ENCODE measurements at places on chromosomes 5 and 9. TPM values are rescaled to one million over a fixed set of nuclear protein-coding genes. Genes with fewer than 3 reads are reported as not detected.

GRCh38 chr9:97627624-97628023, 5.5 kb downstream of the TSTD2 start:
- peaks cover 25% of the 10 kb centered on the region for H3K36me3 ChIP-seq
- no peaks in the 10 kb centered on the region for H3K27me3 ChIP-seq
- H3K4me3 ChIP-seq, result no peak overlapping the region
- no peak overlapping the region for H3K27ac ChIP-seq
- peaks cover 12% of the 10 kb centered on the region for H3K4me1 ChIP-seq
- DNase-seq, result no peak

DNA sequence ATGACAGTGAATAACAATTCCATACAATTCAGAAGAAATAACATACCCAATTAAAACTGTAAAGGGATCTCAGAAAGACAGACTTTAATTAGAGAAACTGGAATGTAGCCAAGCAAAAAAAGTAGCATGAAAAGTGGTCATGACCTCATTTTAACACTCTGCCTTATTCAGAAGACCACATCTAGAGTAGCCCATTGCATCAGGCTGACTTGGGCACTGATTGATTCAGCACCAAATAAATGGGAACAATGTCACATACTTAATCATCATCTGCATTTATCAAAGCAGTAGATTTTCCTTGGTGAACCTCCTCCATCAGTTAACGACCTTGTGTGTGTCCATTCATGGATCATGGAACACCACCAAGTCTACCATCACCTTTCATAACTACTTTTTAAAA, 992.1 kb downstream of the NR2F1-AS1 start:
- H3K27me3 ChIP-seq, result no peaks in the 10 kb centered on the region
- no peak overlapping the region for H3K4me3 ChIP-seq
- H3K36me3 ChIP-seq, result no peaks in the 10 kb centered on the region
- H3K4me1 ChIP-seq, result peaks cover 4% of the 10 kb centered on the region
- no peak for DNase-seq

DNA sequence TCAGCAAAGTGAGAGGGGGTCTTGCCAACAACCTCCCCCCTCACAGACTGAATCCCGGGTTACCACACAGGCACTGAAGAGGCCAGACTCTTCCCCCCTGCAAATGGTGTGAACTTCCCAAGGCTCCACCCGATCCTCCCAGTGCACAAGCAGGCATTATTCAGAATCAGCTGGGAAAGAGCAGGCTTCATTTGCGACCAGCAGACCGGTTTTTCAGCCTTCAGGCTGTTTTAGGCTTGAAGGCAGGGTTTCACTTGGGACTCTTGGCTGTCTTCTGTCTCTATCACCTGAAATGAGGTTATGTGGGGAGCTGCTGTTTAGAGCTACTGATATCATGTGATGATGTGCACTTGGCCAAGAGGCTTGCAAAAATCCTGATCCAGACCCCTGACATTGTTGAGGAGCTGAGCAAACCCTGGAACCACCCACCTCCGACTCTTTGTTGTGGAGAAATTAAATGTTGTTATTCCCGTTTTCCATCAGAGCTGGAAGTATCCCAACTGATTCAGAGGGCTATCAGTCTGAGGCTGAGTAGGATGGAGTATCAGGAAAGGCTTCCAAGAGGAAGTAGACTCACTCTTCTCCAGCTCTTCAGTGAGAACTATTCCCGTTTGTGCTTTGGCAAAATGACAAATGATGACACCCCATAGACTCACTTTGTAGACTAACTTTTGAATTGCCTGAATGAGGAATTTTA, 63.3 kb upstream of the ZFR start:
- no peak overlapping the region for H3K4me3 ChIP-seq
- no peaks in the 10 kb centered on the region for H3K36me3 ChIP-seq
- no peak overlapping the region for H3K27ac ChIP-seq
- H3K27me3 ChIP-seq, result peaks cover 10% of the 10 kb centered on the region
- peaks cover 27% of the 10 kb centered on the region for H3K4me1 ChIP-seq

DDX31 gene
- 21.1 TPM for total RNA-seq

DNA sequence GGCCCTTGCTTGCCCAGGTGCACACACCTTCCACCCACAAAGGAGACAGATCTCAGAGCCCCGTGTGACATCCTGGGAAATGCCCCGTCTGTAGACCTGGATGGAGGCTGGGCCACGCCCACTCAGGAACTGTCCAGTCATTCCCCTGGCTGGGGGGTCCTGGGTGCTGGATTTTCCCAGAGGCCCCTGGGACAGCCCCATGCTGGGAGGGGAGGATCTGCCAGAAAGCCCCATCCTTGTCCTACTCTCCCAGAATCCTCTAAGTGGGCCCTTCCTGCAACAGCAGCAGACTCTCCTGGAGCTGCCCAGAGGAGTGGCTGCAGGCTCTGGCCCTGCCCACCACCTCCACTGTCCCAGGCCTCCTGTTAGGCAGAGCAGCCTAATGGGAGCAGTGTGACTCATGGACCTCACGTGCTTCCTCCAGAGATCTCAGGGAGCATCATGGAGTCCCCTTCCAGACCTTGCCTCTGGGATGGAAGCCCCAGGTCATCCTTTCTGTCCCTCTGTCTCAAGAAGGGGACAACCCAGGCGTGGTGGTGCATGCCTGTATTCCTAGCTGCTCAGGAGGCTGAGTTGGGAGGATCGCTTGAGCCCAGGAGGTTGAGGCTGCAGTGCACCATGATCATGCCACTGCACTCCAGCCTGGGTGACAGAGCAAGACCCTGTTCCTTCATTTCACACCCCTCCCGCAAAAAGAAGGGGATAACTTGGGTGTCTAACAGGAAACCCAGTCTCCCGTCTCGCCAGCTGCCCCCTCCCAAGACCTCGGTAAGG, 51.7 kb downstream of the JADE2 start:
- no peaks in the 10 kb centered on the region for H3K4me1 ChIP-seq
- H3K27me3 ChIP-seq, result no peaks in the 10 kb centered on the region
- H3K27ac ChIP-seq, result no peak overlapping the region

GRCh38 chr9:98538626-98539031, 170.1 kb downstream of the GABBR2 start:
- no peak overlapping the region for H3K4me3 ChIP-seq
- H3K27me3 ChIP-seq, result peaks cover 15% of the 10 kb centered on the region
- H3K27ac ChIP-seq, result no peak overlapping the region
- no peaks in the 10 kb centered on the region for H3K4me1 ChIP-seq
- DNase-seq, result no peak

- no peak for DNase-seq
- no peak overlapping the region for H3K27ac ChIP-seq
- peaks cover 6% of the 10 kb centered on the region for H3K4me1 ChIP-seq
- H3K4me3 ChIP-seq, result no peak overlapping the region
- H3K36me3 ChIP-seq, result peaks cover 3% of the 10 kb centered on the region
Measured at GRCh38 chr9:130036099-130036498, 6.9 kb downstream of the FNBP1 start.

GRCh38 chr5:81948349-81948748, 23.5 kb upstream of the ATG10 start:
- H3K27me3 ChIP-seq, result no peaks in the 10 kb centered on the region
- no peak for DNase-seq
- peaks cover 5% of the 10 kb centered on the region for H3K4me1 ChIP-seq
- H3K27ac ChIP-seq, result no peak overlapping the region
- H3K4me3 ChIP-seq, result no peak overlapping the region

- no peak overlapping the region for H3K27ac ChIP-seq
- peaks cover 1% of the 10 kb centered on the region for H3K36me3 ChIP-seq
- no peak overlapping the region for H3K4me3 ChIP-seq
- no peaks in the 10 kb centered on the region for H3K27me3 ChIP-seq
- peaks cover 12% of the 10 kb centered on the region for H3K4me1 ChIP-seq
Measured at GRCh38 chr5:125261505-125262250, 515.2 kb upstream of the ZNF608 start.

DNA sequence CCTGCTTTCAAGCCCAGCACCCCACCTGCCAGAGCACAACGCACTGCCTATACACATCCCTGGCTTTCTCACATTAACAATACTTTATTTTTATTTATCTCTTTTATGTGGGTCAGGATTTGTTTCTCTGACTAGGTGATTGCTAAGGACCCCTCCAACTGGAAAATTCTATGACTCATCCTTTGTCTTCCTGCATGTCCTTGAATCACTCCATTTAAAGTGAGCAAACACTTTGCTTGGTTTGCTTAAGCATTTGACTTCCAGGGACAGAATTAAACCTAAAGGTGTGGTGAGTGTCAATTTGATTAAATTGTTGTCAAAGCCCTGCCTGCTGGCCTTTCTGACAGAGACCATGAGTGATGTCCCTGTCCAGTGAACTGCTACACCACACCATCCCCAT, 536.5 kb upstream of the BRINP1 start:
- no peaks in the 10 kb centered on the region for H3K4me1 ChIP-seq
- H3K36me3 ChIP-seq, result peaks cover 7% of the 10 kb centered on the region
- no peak overlapping the region for H3K27ac ChIP-seq

GRCh38 chr9:15372455-15372854, 50.2 kb upstream of the SNAPC3 start:
- peaks cover 11% of the 10 kb centered on the region for H3K4me1 ChIP-seq
- no peaks in the 10 kb centered on the region for H3K36me3 ChIP-seq
- no peak overlapping the region for H3K4me3 ChIP-seq
- H3K27ac ChIP-seq, result peak overlapping the region; percentile 30

DNA sequence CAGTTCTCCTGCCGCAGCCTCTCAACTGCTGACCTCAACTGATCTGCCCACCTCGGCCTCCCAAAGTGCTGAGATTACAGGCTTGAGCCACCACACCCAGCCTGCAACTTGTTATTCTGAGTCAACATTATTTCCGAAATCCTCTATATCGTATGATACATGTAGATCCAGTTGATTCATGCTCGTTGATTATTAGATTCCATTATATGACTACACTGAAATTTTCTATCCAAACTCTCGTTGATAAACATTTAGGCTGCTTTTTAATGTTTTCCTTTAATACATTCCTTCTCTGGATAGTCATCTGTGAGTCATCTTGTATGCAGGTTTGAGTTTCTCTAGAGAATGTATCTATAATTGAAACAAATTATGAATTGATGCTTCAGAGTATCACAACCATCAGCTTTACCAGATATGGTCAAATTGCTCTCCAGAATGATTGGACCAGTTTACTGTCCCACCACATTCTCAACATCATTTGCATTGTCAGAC, 4.1 kb downstream of the CDK7 start:
- peaks cover 39% of the 10 kb centered on the region for H3K36me3 ChIP-seq
- H3K27ac ChIP-seq, result peak overlapping the region; percentile 30
- H3K4me1 ChIP-seq, result peaks cover 22% of the 10 kb centered on the region
- H3K4me3 ChIP-seq, result no peak overlapping the region
- H3K27me3 ChIP-seq, result no peaks in the 10 kb centered on the region

FAM221B gene
- total RNA-seq, result 0.07 TPM

DNA sequence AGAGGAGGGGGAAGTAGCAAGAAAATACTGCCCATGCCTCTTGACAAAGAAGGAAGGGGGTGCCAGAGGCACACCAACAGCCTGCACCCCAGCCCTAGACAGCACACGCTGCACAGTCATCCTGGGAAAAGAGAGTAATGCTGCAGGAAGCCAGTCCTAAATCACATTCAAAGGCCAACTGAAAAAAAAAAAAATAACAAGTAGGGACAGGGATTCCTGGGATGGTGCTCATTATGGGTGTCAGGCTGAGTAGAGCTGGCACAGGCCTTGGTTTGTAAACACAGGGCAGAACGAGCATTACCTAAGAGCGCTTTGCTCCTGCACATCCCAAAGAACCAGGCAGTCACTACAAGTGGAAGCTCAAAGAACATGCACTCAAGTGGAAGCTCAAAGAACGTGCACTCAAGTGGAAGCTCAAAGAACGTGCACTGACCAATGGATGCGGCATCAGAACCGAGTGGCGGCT, 7.8 kb downstream of the RAPGEF1 start:
- H3K4me1 ChIP-seq, result peaks cover 61% of the 10 kb centered on the region
- peaks cover 2% of the 10 kb centered on the region for H3K36me3 ChIP-seq
- H3K27ac ChIP-seq, result no peak overlapping the region
- H3K4me3 ChIP-seq, result no peak overlapping the region

APBA1 gene
- 18.4 TPM for total RNA-seq

HK3 gene
- 0.60 TPM for total RNA-seq

DNA sequence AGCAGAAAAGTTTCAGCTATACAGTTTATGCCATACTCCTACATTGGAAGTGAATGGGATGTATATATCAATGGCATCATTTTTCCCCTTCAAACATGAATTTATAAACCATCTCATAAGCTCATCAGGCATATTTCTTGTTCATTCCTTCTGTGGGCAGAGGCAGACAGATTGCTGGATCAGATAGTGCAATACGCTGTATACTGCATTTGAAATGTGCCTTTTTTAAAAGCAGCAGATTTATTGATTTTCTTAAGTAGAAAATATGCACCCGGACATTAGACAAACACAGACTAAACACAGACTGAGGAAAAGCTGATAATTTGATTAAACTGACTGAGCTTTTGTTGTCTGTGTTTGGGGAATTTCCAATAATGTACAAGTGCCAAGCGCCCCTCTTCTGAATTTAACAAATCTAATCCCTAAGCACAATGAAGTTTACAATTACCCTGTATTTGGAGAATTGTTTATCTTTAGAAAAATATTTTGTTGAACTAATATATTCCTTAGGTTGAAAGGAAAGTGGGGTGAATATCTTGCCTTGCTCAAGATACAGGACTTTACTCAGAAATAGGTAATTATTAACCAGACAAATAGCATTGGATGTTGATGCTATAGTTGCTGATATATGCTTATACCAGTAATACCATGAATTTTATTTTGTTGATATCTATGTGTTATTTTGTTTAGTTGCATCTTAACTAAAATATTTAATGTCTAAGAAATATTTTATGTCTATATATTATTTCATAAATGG, 566.6 kb upstream of the MEF2C start:
- no peak overlapping the region for H3K4me3 ChIP-seq
- DNase-seq, result no peak
- no peak overlapping the region for H3K27ac ChIP-seq
- no peaks in the 10 kb centered on the region for H3K36me3 ChIP-seq
- peaks cover 17% of the 10 kb centered on the region for H3K4me1 ChIP-seq

- DNase-seq, result no peak
- H3K4me3 ChIP-seq, result no peak overlapping the region
- no peaks in the 10 kb centered on the region for H3K27me3 ChIP-seq
Measured at GRCh38 chr9:75181750-75182149, 93.4 kb downstream of the OSTF1 start.

- DNase-seq, result no peak
- H3K4me3 ChIP-seq, result no peak overlapping the region
- no peak overlapping the region for H3K27ac ChIP-seq
- no peaks in the 10 kb centered on the region for H3K36me3 ChIP-seq
- H3K4me1 ChIP-seq, result no peaks in the 10 kb centered on the region
Measured at GRCh38 chr9:27634879-27635278, 61.6 kb upstream of the C9orf72 start.

DNA sequence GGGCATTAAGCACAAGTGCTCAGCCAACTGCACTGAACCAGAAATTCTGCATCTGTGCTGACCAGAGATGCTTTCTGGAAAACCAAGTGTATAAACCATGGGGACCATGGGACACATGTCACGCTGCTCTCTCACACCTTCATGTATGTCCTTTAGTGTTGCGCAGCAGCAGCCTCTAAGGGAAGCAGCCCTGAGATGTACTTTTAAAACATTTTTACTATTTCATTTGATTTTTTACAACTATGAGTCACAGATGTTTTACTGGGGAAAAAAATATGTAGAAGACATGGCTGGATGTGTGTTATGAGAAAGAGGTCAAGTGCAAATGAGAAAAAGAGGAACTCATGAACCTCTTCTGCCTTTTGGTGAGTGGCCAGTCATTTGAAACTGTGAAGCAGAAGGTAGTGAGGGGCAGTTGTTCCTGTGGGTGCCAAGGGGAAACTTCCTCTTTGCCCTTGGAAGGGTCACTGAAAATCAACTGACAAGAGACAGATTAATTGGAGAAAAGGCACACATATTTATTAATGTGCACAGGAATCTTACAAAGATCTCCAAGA, 31.4 kb upstream of the SYK start:
- no peaks in the 10 kb centered on the region for H3K36me3 ChIP-seq
- DNase-seq, result no peak
- H3K4me3 ChIP-seq, result no peak overlapping the region
- H3K27ac ChIP-seq, result no peak overlapping the region
- no peaks in the 10 kb centered on the region for H3K4me1 ChIP-seq

GRCh38 chr9:31140316-31140715, 1244.1 kb upstream of the ACO1 start:
- no peak for DNase-seq
- H3K27ac ChIP-seq, result no peak overlapping the region
- peaks cover 14% of the 10 kb centered on the region for H3K4me1 ChIP-seq

VPS13A gene
- total RNA-seq, result 38.7 TPM
